ENCODE measurements at places on chromosomes 13 and 19.

GRCh38 chr13:51520524-51520923 is 63.7 kb upstream of the WDFY2 start:
- no peak for DNase-seq

DNA sequence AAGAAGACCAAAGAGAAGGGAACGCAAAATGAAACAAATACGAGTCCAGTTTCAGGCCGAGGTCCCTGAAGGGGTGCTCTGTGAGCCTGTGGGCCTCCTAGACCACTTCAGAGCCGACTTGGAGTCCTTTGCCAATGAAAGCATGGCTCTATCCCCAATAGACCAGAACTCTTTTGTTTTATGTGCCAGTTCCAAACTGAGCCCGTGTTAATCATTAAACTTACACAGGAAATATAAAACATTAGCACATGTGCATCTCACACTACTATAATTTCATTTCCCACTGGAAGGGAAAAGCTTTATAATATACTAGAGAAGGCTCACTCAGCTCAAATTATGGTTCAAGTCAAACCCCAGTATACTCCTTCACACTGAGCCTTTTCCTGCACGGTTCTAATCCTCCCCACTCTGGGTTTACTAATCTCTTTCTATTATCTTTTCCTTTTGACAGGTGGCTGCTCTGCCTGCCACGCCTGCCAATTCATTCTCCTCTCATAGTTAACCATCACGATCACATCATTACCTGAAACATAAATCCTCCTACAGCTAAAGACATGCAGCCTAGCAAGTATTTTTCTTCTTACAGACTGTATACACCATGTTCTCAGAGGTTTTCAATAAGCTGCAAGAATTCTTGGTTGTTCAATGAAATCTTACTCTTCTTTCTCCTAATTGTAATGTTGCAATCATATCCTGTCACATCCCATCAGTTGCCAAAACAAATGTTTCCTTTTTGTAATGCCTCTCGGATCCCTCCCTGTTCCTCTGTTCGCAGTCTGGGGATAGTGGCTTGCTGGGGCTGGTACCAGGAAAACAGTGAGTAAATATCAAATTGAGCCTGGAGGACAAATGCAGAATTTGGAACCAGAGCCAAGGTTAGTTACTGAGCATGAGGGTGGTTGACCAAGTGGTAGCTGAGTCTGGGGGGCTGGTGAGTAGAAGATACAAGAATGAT is 18.8 kb upstream of the WASF3 start:
- no peak for DNase-seq

DNA sequence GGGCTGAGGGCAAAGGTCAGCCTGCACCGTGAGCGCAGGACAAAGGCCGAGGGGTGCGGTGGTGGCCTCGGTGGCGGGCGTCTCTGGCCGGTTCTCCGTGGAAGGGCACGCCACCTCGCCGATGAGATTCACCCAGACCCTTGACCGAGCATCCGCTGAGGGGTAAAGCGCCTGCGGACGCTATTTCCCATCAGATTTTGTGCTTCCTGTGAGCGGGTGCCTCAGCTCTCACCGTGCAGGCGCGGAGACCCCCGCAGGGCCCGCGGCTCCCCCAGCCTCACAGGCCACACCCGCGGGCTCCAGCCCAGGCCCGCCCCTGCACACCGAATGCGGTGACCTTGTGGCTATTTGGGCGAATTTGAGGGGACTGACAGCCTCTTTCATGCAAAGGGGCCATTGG is 348.0 kb downstream of the TEX29 start:
- peak; percentile 44 for DNase-seq

DNA sequence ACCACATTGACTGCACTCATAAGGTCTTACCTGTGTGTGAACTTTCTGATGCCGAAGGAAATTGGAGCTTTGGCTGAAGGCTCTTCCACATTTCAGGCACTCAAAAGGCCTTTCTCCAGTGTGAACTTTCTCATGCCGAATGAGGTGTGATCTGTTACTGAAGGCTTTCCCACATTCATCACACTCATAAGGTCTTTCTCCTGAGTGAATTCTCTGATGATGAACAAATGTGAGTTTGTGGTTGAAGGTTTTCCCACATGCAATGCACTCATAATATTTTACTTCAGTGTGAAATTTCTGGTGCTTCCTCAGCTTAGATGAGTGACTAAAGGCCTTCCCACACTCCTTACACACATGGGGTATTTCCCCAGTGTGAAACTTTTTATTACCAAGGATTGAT is 5.7 kb downstream of the ZNF132 start:
- DNase-seq = no peak

GRCh38 chr19:53333066-53333462 is 485 bp upstream of the ZNF845 start:
- peak; percentile 88 for DNase-seq
